ENCODE measurements at places on chromosomes 3 and 15. TPM values are rescaled to one million over a fixed set of nuclear protein-coding genes. Genes with fewer than 3 reads are reported as not detected.

GRCh38 chr15:72970933-72971760, 81.1 kb upstream of the NEO1 start:
- H3K27ac ChIP-seq: no peak overlapping the region
- no peaks in the 10 kb centered on the region for H3K36me3 ChIP-seq
- H3K27me3 ChIP-seq: peaks cover 11% of the 10 kb centered on the region
- H3K4me1 ChIP-seq: peaks cover 2% of the 10 kb centered on the region
- H3K4me3 ChIP-seq: no peak overlapping the region

- H3K27me3 ChIP-seq: no peaks in the 10 kb centered on the region
- no peak overlapping the region for H3K4me3 ChIP-seq
- H3K4me1 ChIP-seq: no peaks in the 10 kb centered on the region
- peaks cover 7% of the 10 kb centered on the region for H3K36me3 ChIP-seq
Observed at GRCh38 chr3:57659806-57660439, 33.0 kb downstream of the DENND6A start.

DNA sequence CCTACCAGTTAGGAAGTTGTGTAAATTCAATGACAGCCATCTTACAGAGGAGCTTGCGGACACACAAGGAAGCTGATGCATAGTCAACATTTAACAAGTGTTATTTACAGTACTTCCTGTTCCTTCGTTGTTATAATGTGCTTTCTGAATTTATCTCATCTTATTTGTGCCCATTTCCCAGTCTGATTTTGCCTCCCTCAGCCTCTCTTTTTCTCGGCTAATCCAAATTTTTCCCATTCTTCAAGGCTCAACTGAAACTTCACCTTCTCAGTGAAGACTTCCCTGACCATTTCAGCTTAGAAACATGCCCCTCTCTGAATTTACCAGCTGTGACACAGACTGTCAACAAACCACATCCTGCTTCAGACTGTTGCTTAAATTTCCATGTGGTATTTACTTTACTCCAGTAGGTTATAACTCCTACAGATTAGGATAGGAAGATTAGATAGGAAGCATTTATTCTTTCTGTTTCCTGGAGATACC, 55.7 kb upstream of the CP start:
- H3K27ac ChIP-seq: peak overlapping the region; percentile 91
- H3K27me3 ChIP-seq: no peaks in the 10 kb centered on the region
- peaks cover 36% of the 10 kb centered on the region for H3K4me1 ChIP-seq
- peak; percentile 92 for DNase-seq
- H3K4me3 ChIP-seq: no peak overlapping the region
- no peaks in the 10 kb centered on the region for H3K36me3 ChIP-seq

DNA sequence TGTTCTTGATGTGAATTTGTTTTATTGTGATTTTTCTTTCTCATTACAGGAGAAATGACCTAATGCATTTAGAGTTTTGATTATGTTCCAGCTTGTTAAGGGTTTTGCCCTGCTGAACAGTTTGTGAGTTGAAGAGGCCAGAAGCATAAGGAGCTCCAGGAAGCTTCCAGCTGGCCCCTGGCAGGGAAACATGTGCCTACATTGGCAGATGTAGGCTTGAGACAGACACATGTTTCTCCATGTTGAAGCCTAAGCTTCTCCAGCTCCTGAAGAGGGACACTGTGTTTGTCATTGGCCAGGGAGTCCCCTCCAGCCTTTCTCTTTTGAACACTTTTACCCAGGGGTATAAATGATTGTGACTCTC, 88.4 kb downstream of the ASB7 start:
- H3K27me3 ChIP-seq: no peaks in the 10 kb centered on the region
- H3K4me1 ChIP-seq: no peaks in the 10 kb centered on the region
- H3K36me3 ChIP-seq: no peaks in the 10 kb centered on the region

DNA sequence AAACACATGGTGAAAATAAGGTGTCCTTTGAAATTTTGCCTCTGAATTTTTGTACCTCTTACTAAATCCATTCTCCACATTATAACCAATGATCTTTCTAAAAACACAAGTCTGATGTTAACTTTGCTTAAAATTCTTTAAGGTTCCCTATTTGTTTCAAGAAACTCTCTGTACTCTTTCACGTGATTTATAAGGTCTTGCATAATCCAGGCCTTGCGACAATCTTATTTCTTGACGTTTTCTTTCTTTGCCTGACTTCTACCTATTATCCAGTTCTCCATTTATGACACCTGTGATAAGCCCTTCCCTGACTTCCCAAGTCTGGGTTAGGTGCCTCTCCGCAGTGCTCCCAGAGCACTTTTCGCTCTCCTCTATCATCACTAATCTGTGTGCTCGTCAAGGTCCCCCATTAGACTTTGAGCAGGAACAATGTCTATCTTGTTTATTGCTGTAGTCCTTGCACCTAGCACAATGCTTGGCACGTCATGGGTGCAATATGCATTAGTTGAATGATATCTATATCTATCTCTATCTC, 24.3 kb upstream of the KPNA1 start:
- no peaks in the 10 kb centered on the region for H3K36me3 ChIP-seq
- DNase-seq: no peak
- no peaks in the 10 kb centered on the region for H3K4me1 ChIP-seq
- H3K27ac ChIP-seq: no peak overlapping the region
- no peak overlapping the region for H3K4me3 ChIP-seq

- no peak overlapping the region for H3K4me3 ChIP-seq
- peaks cover 43% of the 10 kb centered on the region for H3K4me1 ChIP-seq
- H3K27ac ChIP-seq: peak overlapping the region; percentile 93
- H3K36me3 ChIP-seq: peaks cover 10% of the 10 kb centered on the region
- no peak for DNase-seq
Observed at GRCh38 chr15:43799209-43799944, 643 bp downstream of the SERINC4 start.

Gene UBE3A
- 102 TPM for total RNA-seq

GRCh38 chr3:81302045-81302444, 459.4 kb downstream of the GBE1 start:
- H3K27me3 ChIP-seq: no peaks in the 10 kb centered on the region
- peak; percentile 4 for DNase-seq
- H3K4me3 ChIP-seq: no peak overlapping the region
- H3K4me1 ChIP-seq: no peaks in the 10 kb centered on the region
- no peak overlapping the region for H3K27ac ChIP-seq

Gene ALPK3
- total RNA-seq: 1.0 TPM

- H3K36me3 ChIP-seq: no peaks in the 10 kb centered on the region
- no peaks in the 10 kb centered on the region for H3K27me3 ChIP-seq
- no peaks in the 10 kb centered on the region for H3K4me1 ChIP-seq
- no peak overlapping the region for H3K27ac ChIP-seq
Observed at GRCh38 chr3:195597229-195597628, 13.5 kb upstream of the APOD start.

- no peak overlapping the region for H3K4me3 ChIP-seq
- H3K36me3 ChIP-seq: no peaks in the 10 kb centered on the region
- no peak for DNase-seq
- no peaks in the 10 kb centered on the region for H3K27me3 ChIP-seq
- H3K27ac ChIP-seq: no peak overlapping the region
- H3K4me1 ChIP-seq: no peaks in the 10 kb centered on the region
Observed at GRCh38 chr3:13552857-13553652, 4.1 kb downstream of the FBLN2 start.

DNA sequence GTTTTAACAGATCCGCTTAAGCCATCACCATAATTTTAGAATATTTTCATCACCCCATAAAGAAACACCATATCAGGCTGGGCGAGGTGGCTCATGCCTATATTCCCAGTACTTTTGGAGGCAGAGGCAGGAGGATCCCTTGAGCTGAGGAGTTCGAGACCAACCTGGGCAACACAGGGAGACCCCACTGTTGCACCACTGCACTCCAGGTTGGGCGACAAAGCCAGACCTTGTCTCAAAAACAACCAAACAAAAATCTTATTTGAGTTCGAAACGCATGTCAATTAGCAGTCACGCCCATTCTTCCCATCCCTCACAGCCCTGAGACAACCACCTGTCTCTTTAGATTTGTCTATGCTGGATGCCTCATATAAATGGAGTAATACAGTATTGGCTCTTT, 119.9 kb downstream of the KLF13 start:
- H3K36me3 ChIP-seq: no peaks in the 10 kb centered on the region
- H3K4me1 ChIP-seq: no peaks in the 10 kb centered on the region
- no peak for DNase-seq

Gene SKIC8
- 66.3 TPM for total RNA-seq

DNA sequence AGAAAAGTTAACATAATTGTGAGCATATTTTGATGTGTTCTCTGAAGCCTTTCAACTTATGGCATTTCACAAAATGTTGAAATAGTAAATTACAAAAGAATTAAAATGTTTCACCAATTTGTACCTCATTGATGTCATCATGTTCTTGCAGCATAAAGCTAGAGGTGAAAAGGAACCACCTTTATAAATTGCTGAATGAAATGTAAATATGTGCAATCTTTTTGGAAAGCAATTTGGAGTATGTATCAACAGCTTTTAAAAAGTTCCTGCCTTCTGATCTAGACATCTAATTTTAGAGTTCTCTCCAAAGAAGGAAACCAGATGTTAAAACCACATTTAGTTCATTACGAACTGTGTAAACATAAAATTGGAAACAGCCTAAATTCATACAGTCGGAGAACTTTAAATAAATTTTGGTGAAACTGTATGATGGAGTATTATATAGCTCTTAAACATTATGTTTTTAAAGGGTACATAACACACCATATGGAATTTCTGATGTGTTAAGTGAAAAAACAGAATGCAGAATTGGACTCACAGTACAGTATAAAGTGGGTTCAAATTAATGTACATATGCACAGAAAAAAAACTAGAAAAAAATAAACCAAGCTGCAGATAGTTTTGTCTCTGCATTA, 311.2 kb upstream of the NAALADL2 start:
- no peaks in the 10 kb centered on the region for H3K36me3 ChIP-seq
- DNase-seq: no peak
- H3K27me3 ChIP-seq: no peaks in the 10 kb centered on the region
- no peak overlapping the region for H3K27ac ChIP-seq

Gene SYNM
- total RNA-seq: 38.9 TPM

Gene PCSK6
- 10.6 TPM for total RNA-seq

DNA sequence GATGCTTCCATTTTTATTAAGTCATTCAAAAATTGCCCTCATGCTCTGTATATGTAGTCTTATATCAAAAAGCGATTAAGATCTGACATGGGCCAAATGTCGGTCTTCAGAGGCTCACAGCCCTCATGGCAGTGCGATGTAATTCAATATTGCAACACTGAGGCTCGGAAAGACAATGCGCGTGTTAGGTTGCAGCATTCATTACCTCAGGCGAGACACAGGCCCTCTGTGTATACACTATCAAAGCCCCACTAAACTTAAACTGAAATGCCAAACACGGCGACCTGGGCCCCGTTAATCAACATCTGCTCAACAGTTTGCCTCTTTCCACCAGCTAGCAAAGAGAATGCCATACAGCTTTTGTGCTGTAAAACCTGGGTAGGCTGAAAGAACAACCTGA, 413.4 kb downstream of the ERC2 start:
- H3K4me3 ChIP-seq: no peak overlapping the region
- DNase-seq: no peak
- no peak overlapping the region for H3K27ac ChIP-seq
- H3K27me3 ChIP-seq: no peaks in the 10 kb centered on the region
- no peaks in the 10 kb centered on the region for H3K4me1 ChIP-seq
- H3K36me3 ChIP-seq: no peaks in the 10 kb centered on the region

GRCh38 chr15:80012060-80012726, 41.2 kb upstream of the BCL2A1 start:
- H3K36me3 ChIP-seq: no peaks in the 10 kb centered on the region
- no peak overlapping the region for H3K27ac ChIP-seq
- DNase-seq: no peak
- H3K27me3 ChIP-seq: no peaks in the 10 kb centered on the region
- no peaks in the 10 kb centered on the region for H3K4me1 ChIP-seq

Gene THBS1
- 61.9 TPM for total RNA-seq

DNA sequence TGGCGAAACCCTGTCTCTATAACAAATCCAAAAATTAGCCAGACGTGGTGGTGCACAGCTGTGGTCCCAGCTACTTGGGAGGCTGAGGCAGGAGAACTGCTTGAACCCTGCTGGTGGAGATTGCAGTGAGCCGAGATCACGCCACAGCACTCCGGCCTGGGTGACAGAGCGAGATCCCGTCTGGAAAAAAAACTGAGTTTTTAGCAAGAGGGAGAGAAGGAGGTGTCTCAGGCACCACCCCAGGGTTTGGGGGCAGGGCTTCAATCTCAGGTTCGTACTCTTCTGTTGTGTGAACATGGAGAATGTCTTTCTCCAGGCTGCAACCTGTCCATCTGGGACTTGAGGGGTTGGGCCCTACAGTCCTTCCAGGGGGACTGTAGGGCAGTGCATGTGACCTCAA, 2.7 kb downstream of the CHRNA3 start:
- no peak overlapping the region for H3K27ac ChIP-seq
- peaks cover 5% of the 10 kb centered on the region for H3K27me3 ChIP-seq
- H3K4me3 ChIP-seq: no peak overlapping the region
- H3K36me3 ChIP-seq: no peaks in the 10 kb centered on the region
- H3K4me1 ChIP-seq: peaks cover 7% of the 10 kb centered on the region

DNA sequence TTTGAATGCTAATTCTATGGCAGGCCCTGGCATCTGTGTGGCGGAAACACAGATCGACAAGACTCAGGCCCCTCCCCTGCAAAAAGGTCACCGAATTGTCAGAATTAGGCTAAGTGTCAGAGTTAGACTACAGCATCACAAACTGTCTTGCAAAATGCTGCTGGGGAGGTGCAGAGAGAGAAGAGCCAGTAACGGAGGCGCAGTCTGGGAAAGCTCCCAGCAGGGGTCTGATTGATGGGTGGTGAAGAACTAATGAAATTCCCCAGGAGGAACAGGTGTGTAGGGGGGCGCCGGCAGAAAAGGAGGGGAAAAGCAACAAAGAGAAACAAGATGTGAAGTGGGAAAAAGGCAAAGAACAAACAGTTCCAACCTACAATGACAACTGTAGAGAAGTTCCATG, 72.7 kb upstream of the TAMM41 start:
- H3K36me3 ChIP-seq: no peaks in the 10 kb centered on the region
- no peaks in the 10 kb centered on the region for H3K4me1 ChIP-seq
- no peak overlapping the region for H3K27ac ChIP-seq
- H3K4me3 ChIP-seq: no peak overlapping the region

- no peak for DNase-seq
- no peaks in the 10 kb centered on the region for H3K27me3 ChIP-seq
- H3K27ac ChIP-seq: no peak overlapping the region
Observed at GRCh38 chr3:167940241-167940640, 155.5 kb downstream of the GOLIM4 start.

DNA sequence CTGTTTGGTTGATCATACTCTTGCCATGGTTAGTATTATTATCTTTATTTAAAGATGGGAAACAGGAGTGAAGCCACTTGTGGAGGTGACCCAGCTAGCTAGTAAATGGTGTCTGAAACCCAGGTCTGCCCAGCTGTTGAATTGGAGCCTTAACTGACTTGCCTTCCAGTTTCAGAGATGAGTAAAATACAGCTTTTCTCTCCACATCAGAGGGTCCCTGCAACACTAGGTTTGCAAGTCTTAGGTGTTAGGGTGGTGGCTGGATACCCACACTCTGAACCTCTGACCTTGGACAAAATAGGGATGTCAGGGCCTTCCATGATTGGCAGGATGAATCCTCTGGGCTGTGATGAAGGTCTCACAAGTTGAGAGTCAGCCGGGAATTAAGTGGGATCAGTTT, 4.1 kb downstream of the FLNB start:
- peaks cover 3% of the 10 kb centered on the region for H3K36me3 ChIP-seq
- H3K27ac ChIP-seq: peak overlapping the region; percentile 54
- H3K4me3 ChIP-seq: peak overlapping the region; percentile 41
- H3K4me1 ChIP-seq: peaks cover 47% of the 10 kb centered on the region
- H3K27me3 ChIP-seq: no peaks in the 10 kb centered on the region
- no peak for DNase-seq

Gene GHSR
- not detected for total RNA-seq

Gene CHST13
- 0.64 TPM for total RNA-seq

Gene ZNF710
- total RNA-seq: 15.8 TPM

GRCh38 chr3:114550165-114550564, 256.3 kb downstream of the TIGIT start:
- no peak for DNase-seq
- H3K27ac ChIP-seq: no peak overlapping the region
- no peaks in the 10 kb centered on the region for H3K27me3 ChIP-seq
- no peak overlapping the region for H3K4me3 ChIP-seq
- H3K36me3 ChIP-seq: no peaks in the 10 kb centered on the region
- no peaks in the 10 kb centered on the region for H3K4me1 ChIP-seq

Gene SGO1
- total RNA-seq: 14.8 TPM

Gene CDC25A
- total RNA-seq: 12.8 TPM
